Stimulated activated CD8-positive, alpha-beta memory T cell treated with anti-CD3 and anti-CD28 coated beads, Interleukin-12 subunit alpha, Interleukin-12 subunit beta, amount 100 ng/mL, for 1 hour (primary cell): ENCODE measurements at places on chromosomes 11 and 22.

- DNase-seq: no peak
Observed at GRCh38 chr11:132289590-132290256, 919.3 kb downstream of the NTM start.

- no peak for DNase-seq
Observed at GRCh38 chr11:8100605-8101004, 19.6 kb downstream of the TUB start.

- no peak for DNase-seq
Observed at GRCh38 chr11:74847395-74847794, 98.7 kb downstream of the RNF169 start.

- no peak for DNase-seq
Observed at GRCh38 chr11:109752212-109752825, 330.3 kb downstream of the C11orf87 start.

DNA sequence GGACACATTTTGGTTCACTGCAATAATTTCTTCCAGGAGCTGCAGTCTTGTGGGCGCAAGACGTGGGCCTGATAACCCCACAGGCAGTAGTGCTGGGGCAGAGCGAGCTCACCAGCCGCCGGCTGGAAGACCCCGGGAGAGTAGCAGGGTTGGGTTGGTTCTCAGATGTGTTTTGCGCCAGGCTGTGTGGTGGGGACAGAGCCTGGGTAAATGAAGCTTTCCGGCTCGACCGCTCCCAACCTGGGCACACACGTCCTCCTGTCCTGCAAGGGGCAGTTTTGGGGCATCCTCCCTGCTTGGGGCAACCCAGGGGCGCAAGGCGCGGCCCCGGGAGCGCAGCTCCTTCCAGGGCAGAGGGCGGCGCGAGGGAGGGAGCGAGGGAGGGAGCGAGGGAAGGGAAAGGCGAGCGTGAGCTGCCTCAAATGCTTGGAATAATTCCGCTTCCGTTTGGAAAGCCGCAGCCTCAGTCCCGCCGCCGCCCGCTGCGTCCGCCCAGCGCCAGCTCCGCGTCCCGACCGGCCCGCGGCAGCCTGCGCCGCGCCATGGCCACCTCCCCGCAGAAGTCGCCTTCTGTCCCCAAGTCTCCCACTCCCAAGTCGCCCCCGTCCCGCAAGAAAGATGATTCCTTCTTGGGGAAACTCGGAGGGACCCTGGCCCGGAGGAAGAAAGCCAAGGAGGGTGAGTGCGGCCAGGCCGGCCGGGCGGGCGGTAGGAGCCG lies at the start of gene PARVA:
PARVA (plus strand) TSS at position 466 of the 718 bp plus-strand sequence; CDS start at position 543, 77 bp downstream.
- DNase-seq: no peak

GRCh38 chr11:61948505-61948904 lies 1.6 kb upstream of the BEST1 start:
- DNase-seq: no peak

- no peak for DNase-seq
Observed at GRCh38 chr11:11844272-11844671, 2.5 kb downstream of the USP47 start.

GRCh38 chr11:67273260-67273990 lies 7.2 kb downstream of the GRK2 start:
- no peak for DNase-seq

- DNase-seq: no peak
Observed at GRCh38 chr11:121253951-121254350, 38.6 kb upstream of the SC5D start.

DNA sequence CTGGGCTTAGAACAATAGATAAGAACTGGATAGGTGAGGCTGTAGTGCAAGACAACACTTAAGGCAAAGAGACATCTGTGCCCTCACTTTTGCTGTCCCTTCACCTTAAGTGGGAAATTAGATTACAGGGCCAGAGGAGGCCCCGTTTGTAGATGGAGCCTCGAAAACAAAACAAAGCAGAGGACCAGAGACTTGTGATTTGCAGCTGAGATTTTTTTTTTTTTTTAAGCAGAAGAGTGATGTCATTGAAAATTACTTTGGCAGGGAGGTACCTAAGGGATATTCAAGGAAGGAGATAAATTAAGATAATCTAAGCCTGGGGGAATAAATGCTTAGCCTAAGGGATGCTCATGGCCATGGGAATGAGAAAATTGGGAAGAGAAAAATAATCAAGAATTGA lies 31.4 kb downstream of the ZC3H12C start:
- DNase-seq: no peak

DNA sequence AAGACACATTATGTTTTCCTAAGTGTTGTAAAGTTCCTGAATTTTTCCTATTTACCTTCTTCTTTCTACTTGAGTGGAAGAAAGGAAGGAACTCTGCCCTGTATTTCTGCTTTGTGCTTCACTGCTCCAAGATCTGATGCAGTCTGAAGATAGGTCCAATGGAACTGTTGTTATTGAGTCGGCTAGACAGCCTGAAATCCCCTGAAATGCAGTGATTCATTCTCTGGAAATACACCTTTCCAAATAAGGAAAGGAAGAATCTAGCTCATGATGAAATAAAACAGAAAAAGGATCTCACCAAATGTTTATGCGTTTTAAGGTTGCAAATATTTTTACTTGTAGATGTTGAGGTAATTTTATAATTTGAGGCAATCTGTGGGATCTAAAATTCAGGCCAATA lies 322.8 kb downstream of the GUCY1A2 start:
- no peak for DNase-seq

DNA sequence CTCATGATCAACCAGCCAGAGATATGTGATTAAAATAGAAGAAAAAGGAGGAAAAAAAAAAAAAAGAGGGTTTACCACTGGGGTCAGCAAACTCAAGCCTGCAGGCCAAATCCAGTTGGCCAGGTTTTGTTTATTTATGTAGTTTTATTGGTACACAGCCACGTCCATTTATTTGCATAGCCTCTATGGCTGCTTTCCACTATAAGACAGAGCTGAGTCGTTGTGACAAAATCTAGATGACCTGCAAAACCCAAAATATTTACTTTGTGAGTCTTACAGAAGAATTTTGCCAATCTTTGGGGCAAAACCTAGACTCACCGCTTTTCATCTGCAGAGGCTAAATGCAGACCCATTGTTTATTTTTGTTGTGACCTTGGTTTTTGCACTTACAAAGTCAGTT lies 87.1 kb downstream of the TENM4 start:
- no peak for DNase-seq

DNA sequence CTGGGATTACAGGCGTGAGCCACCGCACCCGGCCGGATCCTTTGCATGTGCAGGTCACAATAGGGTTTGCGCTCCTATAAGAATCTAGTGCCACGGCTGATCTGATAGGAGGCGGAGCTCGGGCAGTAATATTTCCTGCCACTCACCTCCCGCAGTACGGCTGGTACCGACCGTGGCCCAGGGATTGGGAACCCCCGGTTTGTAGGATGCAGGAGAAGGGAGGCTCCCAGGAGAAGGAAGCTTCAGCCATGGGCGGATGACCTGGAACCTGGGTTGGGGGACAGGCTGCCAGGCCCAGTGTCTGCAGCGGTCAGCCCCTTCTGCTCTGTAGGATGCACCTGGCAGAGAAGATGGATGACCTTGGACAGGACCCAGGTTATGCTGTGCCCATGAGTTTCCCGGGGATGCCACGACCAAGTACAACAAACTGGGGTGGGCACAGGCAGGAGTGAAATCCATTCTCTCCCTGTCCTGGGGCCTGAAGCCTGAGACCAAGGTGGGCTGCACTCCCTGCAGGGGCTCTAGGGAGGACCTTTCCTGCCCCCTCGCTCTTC lies 818.9 kb downstream of the BRD1 start:
- DNase-seq: no peak

- DNase-seq: no peak
Observed at GRCh38 chr11:35631891-35632290, 13.6 kb downstream of the FJX1 start.

DNA sequence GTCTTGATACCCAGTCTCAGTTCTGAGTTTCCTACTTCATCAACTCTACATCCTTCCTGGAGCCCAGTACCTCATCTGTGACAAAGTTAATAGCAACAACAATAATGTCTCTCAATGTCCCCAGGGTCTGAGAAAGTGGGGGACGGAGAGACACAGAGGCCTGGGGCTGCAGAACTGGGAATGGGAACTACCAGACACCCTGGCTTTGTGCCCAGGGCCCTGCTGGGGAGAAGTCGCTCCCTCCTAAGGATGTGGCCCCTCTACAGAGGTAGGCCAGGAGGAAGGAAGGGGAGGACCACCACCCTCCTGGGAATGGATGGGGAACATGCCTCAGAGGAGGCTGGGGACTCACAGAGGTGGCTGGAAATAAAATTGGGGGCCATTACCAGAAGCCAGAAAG lies 5.5 kb downstream of the PRG3 start:
- no peak for DNase-seq

DNA sequence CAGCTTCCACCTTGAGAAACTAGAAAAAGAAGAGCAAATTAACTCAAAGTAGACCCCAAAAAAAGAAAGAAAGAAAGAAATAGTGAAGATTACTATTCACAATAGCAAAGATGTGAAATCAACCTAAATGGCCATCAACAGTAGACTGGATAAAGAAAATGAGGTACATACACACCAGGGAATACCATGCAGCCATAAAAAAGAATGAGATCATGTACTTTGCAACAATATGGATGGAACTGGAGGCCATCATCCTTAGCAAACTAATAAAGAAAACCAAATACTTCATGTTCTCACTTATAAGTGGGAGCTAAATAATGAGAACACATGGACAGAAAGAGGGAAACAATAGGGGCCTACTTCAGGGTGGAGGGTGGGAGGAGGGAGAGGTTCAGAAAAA lies 13.8 kb downstream of the CD3D start:
- DNase-seq: no peak

GRCh38 chr11:34495724-34496377 lies 17.7 kb downstream of the ELF5 start:
- no peak for DNase-seq

GRCh38 chr11:821512-822371 lies 3.0 kb downstream of the PNPLA2 start:
- DNase-seq: no peak

- DNase-seq: no peak
Observed at GRCh38 chr11:61108847-61109585, 6.7 kb downstream of the CD5 start.

DNA sequence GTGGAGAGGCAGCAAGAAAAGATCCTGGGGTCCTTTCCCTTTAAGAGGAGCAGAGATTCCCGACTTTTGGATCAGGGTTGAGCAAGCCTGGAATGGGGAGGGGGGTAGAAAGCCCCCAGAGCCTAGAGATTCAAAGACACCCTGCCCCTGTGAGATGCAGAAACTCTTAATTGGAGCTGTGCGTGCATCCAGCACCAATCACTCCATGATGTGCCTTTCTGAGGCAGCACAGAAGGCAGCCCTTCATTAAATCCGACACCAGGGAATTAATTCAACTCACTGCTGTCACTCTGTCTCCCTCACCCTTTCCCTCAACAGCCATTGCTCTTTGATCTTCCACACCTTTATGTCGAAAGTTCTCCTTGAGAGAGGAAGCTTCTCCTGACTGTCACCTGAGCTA lies 43.0 kb downstream of the DSCAML1 start:
- no peak for DNase-seq

DNA sequence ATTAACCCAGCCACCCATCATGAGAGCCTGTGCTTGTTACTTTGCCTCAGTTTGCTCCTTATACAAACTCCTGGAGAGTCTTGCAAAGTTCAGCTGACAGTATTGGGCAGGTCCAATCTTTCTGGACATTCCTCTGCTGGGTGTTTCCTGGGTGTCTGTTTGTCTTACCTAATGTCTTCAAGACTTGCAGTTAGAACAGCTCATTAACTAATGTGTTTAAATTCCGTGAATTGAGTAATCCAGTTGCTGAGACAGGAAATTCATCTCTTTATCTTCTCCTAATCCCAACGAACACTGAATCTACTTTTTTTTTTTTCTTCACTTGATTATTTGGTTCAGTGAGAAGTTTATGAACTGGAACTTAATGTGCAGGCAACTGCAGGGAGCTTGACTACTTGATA lies 20.6 kb downstream of the BCO2 start:
- no peak for DNase-seq

DNA sequence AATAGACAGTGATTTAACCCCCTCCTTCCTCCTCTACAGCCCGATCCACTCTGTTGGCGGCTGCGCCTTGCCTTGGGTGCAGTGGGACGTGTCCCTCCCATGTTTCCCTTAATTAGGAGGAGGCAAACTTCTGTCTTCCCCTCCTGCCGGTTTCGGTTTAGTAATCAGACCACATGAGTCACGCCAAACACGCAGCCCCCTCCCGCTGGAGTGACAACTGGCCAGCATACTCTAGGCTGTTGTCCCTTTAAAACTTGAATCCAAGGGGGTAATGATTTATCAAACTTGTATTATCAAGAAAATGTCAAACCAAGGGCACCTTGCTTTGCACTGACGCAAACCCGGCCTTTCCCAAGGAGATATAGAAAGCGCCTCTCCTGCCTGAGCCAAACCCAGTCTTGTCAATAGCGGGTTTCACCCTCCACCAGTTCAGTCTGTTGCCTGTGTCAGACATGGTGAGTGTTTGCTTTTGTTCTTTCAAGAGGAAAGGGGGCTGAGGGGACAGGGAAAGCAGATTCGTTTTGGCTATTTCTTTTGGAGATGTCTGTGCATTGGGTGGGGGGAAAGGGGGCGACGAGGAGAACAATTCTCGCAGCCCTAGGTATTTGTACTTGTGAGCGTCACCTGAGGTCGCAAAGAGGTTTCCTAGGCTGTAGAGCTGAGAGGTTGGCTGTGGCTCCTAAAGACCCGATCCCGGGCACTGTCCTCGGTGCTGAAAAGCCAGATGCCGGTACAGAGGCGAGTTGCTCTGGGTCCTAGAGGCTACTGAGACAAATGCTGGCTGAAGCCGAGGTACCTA lies at the start of gene SLC6A5:
SLC6A5 (plus strand) TSS at position 388 of the 799 bp plus-strand sequence; CDS start at position 453, 65 bp downstream.
- no peak for DNase-seq

DNA sequence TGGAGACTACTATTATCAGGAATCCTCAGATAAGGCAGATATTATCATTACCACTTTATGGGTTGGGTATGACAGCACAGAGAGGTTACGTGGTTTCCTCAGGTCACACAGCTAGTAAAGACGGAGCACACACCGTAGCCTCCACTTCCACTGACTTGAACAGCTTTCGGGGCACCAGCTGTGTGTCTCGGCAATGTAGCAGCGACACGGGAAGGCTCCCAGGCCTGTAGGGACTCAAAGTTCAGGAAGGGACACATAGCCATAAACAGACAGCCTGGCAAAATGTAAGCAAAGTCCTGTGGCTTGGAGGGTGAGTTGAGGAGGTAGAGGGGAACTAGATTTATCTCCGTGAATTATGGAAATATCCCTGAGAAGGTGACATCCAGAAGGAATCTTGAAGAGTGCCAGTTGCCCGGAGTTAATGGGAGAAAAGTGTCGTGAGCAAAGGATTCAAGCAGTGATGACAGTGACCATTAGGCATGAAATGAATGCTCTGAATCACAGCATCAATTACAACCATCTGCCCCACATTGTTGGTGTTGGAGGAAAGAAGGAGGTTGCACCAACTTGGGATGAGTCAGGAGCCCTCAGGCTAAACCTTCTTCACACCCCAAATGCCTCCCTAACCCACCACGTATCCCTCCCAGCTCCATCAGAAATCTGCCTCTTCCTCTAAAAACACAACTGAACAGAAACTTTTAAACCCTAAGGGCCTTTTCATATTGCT lies 106.7 kb upstream of the ASPHD2 start:
- DNase-seq: no peak

GRCh38 chr11:77779935-77780334 lies 40.6 kb downstream of the RSF1 start:
- no peak for DNase-seq
